ENCODE measurements at places on chromosomes 11 and 22.

GRCh38 chr22:44937216-44937615 lies 72.6 kb downstream of the PHF21B start:
- DNase-seq = no peak

GRCh38 chr22:48630433-48630754 lies 1197.3 kb downstream of the BRD1 start:
- DNase-seq = no peak

DNA sequence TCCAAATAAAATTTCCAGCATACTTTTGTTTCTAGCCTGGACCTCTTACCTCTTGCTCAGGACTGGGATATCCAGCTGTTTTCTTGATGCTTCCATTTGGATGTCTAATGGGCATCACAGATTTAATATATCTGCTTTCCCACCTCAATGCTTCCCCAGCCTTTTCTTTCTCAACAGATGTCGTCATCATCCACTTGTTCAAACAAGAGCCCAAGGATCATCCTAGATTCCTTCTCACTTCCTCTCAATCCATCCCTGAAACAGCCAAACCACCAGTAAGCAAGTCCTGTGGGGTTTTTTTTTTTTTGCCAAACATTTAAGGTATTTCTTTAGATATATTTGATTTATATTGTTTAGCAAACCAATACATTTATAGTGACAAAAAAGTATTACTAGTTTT lies 12.5 kb downstream of the THY1 start:
- no peak for DNase-seq

DNA sequence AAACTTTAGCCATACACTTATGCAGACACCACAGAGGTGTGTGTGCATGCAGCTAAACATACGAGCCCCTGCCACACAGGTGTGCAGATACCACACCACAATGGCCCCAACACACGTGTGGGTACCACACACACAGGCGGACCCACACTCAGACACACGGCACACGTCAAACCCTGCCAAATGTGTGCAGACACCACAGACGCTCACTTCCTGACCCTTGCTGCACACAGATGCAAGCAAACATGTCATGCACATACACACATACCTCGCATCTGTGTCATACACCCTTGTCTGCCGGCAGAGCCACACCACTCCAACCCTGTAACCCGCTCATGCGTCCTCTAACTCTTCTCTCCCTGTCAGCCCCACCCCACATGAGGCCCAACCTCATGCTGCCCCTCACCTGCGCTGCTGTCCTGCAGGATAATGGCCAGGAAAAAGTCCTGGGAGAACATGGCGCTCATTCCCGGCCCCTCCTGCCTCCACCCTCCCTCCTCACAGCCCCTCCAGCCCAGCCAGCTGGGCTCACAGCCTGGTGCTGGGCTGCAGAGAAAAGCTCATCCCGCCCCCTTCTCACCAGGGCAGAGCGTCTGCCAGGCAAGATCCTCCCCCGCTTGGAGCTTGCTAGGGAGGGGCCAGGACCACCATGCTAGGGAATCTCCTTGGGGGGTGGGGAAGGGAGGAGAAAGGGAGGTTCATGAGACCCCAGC lies 14.2 kb downstream of the SMPD1 start:
- DNase-seq = no peak

DNA sequence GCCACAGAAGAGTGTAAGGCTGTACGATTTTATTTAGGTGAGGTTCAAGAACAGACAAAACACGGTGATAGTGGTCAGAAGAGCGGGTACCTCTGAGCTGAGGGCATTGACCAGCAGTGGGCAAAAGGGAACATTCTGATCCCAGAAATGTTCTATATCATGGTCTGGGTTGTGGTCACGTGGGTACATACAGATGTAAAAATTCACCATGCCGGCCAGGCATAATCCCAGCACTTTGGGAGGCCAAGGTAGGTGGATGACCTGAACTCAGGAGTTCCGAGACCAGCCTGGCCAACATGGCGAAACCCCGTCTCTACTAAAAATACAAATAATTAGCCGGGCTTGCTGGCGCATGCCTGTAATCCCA lies 31.1 kb upstream of the GCAT start:
- DNase-seq = no peak

DNA sequence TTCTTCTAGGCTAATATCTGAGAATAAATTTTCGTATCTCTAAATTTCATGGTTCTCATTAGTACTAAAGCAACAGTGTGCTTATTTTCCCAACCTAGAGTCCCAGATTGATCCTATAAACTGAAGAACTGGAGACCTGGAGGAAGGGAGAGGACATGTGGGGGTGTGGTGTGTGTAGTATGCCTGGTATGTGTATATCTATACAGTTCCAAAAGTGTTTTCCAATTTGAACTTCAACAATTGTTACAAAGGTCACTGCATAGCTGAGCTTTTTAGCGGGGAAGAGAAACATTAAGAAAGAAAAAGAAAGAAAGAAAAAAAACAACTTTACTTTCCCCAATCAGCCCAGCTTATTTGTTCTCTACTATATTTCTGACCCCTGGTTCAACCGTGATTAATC lies 152.1 kb downstream of the SOX6 start:
- DNase-seq = no peak

DNA sequence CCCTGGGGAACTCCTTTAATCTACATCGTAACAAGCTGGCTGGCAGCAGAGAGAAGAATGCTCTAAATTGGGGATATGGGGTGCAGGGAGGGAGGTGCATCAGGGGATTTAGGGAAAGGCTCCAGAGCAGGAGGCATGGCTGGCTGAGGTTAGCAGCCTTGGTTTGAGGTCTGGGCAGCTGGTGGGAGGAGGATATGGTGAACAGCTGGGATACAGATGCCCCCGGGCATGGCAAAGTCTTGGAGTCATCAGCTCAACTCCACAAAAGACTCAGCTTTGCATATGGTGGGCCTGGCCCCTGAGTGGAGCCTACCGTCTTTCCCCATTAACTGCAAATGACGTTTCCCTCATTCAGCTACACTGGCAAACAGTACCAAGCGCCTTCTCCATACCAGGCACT lies 5.4 kb downstream of the FAM83F start:
- DNase-seq = no peak

DNA sequence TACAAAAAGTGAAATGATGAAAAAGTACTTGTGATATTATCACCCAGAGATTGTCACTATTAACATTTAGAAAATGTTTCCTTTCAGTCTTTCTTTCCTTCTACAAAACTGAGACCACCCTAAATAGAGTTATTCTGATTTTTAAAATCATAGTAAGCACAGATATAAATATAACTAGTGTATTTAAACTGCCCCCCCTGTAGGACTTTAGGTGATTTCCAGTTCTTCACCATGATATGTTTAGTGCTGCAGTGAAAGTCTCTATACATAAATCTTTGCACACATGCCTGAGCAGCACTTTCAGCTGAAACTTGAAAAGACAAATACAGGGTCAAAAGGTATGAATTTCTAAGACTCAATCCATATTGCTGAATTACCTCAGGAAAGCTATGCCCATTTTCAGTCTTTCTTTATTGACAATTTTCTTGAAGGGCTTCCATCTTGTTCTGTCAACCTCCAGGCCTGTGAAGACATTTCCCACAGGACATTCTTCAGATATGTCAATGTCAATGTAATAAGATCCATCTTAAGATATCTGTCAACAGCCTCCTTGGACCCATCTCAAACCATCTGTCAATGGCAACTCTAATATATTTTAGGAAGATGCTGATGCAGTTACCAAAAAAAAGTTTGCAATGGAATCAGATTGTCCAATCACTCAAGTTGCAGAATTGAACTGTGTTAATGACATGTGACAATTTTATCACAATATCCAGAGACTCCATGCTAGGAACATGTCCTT lies 30.8 kb upstream of the LDLRAD3 start:
- no peak for DNase-seq

GRCh38 chr11:74593463-74593862 lies 1.1 kb downstream of the POLD3 start:
- DNase-seq = no peak

- no peak for DNase-seq
Observed at GRCh38 chr11:66468691-66469090, 2.0 kb downstream of the PELI3 start.

GRCh38 chr11:99352642-99353041 lies 331.9 kb downstream of the CNTN5 start:
- no peak for DNase-seq

GRCh38 chr11:5277807-5278382 lies 8.2 kb upstream of the HBE1 start:
- DNase-seq = no peak

GRCh38 chr11:16977994-16978315 lies 36.3 kb downstream of the PLEKHA7 start:
- no peak for DNase-seq

- DNase-seq = no peak
Observed at GRCh38 chr22:32858957-32859356, 57.5 kb downstream of the TIMP3 start.

DNA sequence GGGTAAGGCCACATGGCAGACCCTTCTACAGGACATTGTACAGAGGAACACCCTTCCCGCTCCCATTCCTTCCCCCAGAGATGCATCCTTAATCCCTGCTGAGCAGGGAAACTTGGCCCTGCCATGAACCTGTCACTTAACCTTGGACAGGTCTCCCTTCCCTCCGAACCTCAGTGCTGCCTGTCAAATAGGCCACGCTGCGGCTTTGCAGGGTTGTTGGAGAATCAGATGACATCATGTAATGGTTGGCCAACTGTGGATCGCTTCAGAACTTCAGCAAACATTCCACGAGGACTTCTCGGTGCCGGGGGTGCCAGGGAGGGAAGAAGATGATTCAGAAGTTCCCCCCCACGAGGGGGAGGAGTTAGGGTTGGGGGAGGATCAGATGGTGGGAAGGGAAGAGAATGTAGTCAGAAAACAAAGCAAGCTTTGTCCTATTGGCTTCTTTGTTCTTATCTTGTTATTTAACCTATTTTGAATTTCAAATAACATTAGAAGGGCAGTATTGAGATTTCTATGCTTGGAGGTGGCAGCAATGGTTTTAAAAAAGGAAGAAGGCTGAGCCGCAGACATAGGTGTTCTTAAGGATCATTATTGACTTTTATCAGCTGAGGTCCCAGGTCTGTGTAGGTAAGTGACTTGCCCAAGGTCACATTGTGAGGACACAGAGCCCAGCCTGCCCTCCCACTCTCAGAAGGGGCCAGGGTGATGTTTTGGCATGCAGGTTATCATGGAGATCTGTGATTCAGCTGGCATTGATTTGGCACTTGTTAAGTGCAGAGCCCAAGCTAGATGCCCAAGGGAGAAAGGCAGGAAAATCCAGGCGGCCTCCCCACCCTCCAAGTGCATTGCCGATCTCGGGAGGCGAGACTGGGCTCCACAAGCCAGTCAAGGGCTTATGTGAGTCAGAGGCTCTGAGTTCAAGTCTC lies 3.1 kb downstream of the CDC42EP1 start:
- no peak for DNase-seq

- DNase-seq = no peak
Observed at GRCh38 chr11:78423241-78423640, 5.6 kb upstream of the GAB2 start.

DNA sequence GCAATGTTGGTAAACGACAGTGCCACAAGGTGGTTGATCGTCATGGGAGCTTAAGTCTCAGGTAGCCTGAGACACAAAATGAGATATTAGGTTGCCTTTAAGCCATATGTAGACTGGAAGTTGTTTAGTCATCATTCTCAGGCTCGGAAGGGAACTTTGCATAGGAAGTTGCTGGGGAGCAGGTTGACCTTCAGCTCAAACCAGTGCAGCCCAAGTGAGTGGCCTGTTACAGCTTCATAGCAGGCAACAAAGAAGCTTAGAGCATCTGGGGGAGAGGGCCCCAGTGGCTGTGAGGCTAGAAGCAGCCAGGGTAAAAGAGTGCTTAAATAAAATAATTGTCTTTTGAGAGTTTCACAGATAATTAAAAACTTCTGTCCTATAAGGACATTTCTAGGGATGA lies 404.0 kb downstream of the GUCY1A2 start:
- no peak for DNase-seq

GRCh38 chr22:29359469-29359868 lies 28.9 kb downstream of the AP1B1 start:
- DNase-seq = no peak
